Stimulated activated CD4-positive, alpha-beta T cell treated with anti-CD3 and anti-CD28 coated beads, TNF-alpha, amount 100 ng/mL, for 24 hours (primary cell): ENCODE measurements at places on chromosomes 2 and 18.

- no peak for DNase-seq
Measured at GRCh38 chr2:234195516-234195915, 145.0 kb downstream of the SPP2 start.

- DNase-seq = no peak
Measured at GRCh38 chr2:145075454-145076062, 555.6 kb upstream of the ZEB2 start.

- DNase-seq = no peak
Measured at GRCh38 chr18:61093965-61094364, 239.3 kb upstream of the CDH20 start.

DNA sequence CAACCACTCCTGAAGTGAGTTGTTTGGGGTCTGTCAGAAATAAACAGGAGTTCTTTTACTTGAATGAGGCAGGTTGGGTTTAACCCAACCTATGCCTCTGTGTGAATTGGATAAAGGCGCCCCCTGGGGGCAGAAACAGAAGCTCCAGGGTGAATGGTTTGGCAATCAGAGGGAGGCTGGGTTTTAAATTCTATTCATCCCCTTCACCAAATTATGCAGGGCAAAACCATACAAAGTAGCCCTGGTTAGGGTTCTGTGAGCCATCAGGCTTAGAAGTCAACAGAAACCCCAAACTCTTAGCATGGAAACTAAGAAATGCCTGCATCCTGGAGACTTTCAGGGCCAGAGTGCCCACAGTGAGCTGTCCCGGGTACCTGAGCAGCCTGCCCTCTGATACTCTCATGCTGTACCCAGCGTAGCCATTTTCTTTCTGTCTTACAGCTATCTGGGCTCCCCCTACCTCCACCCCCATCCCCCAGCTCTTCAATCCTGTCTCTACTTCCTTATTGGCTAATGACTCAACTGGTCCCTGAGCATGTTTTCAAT lies 241.5 kb downstream of the ICOS start:
- DNase-seq = peak; percentile 68

GRCh38 chr2:234243871-234244565 lies 193.5 kb downstream of the SPP2 start:
- DNase-seq = no peak

DNA sequence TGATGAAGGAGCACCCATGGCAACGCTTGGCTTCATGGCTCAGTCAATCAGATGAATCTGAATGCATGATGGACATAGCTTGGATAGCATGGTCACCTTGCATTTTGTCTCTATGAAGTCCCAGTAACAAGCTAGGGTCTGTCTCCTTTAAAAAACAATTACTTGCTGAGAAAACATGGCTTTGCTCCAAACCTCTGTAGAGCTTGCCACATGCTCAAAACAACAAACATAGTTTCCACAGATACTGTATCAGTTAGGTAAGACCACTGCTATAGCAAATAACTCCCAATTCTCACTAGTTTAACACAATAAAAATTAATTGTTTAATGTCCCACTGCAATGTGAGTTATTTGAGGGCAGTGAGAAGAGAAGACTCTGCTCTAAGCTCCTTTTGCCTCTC lies 401.0 kb downstream of the IRS1 start:
- no peak for DNase-seq

DNA sequence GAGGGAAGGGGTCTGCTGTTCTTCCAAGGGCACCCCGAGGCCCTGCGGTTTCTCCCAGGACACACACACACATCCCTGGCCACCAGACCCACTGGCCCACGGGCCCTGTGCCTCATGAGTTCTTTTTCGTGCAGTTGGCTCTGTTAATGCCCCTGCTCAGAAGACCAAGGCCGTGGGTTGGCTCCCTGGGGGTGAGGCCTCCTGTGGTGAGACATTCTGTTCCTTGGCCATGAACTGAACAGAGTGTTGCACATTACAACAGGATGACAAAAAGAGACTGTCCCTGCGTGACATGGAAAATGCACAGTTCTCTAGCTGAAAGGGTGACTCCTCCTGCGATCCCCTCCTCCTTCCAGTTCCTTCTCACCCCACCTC lies 30.7 kb downstream of the SH2D6 start:
- no peak for DNase-seq

- no peak for DNase-seq
Measured at GRCh38 chr18:41719808-41720207, 235.2 kb upstream of the PIK3C3 start.

DNA sequence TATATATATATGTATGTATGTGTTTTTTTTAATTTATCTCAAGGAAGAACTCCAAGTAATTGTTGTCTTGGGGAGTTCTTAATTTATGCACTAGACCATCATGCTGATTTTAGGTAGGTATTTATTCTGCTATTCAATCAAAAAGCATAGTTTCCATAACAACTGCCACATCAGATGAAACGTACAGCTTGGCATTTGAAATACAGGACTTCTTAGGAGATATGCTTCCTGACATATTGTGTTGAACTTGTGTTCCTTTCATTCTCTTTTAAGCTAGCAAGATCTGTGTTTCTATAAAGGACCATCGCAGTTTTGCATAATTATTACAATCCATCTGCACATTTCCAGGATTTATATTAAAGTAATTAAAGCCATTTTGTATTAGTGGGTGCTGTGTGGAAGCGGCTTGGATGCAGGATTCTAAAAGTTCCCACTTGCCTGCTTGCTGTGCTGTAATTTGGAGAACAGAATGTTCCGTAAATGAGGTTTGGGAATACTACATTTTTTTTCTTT lies 343.5 kb upstream of the FANCL start:
- no peak for DNase-seq

- no peak for DNase-seq
Measured at GRCh38 chr2:151007365-151007764, 254.3 kb downstream of the RBM43 start.

DNA sequence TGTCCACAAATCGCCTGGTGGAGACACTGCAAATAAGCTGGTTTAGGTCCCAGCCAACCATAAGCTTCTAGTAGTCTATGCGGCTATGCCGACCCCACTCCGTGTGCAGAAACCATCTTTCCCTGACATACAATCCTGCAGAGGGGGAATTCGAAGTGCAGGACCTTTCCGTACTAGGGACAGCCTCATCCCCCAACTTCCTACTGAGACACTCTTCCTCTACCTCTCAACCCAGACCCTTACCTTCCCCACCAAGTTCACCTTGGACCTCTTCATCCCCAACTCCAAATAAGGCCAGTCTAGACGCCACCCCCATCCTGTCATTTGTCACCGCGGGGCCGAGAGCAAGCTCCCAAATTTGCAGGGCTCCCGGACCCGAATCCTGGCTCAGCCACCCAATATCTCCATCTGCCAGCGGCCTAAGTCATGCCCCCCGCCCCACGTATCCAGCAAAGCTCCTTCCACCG lies 496 bp downstream of the SUCLG1 start:
- DNase-seq = no peak

DNA sequence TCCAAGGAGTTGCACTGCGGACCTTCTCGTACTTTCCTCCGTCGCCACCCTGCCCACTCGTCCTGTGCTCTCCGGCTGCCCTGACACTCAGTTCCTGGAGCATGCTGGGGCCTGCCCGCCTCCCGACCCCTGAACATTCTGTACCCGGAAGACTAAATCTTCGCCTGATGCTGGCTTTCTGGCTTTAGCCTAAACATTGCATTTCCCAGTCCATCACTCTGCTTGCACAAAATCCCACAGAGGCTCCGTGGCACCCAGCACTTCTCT lies 550 bp upstream of the SFXN5 start:
- DNase-seq = no peak

DNA sequence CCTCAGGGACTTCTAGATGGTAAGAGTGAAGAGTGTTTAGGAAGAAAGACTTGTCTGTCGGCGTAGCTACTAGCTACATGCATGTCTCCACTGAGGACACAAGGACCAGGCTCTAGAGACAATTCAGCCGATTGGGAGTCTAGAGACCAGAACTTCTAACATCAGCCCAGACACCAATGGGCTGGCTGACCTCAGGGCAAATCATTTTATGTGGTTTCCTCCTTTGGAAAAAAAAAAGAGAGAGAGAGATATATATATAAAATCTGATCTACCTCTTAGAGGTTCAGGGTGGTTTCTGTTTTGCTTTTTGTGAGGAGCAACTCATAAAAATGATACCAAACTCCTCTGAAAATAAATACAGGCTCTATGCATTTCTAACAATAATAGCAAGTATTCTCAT lies 212.8 kb downstream of the BCL2 start:
- DNase-seq = no peak

GRCh38 chr2:233980955-233981561 lies 63.9 kb downstream of the TRPM8 start:
- no peak for DNase-seq

GRCh38 chr2:38214209-38214717 lies 138.3 kb upstream of the CYP1B1 start:
- DNase-seq = peak; percentile 1

DNA sequence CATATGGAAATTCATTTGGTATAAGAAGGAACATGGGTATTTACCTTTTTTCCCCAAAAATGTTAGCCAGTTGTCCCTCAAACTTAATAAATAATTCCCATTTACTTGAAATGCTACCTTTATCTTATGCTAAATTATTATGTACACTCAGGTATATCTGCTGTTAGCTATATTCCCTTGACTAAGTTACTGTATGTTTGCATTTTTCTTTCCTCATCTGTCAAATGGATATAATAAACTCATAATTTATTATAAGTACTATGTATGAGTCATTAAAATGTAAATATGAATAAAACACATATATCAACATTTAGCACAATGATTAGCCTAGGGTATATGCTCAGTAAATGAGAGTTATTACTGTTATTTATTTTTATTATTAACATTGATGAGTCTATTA lies 117.4 kb downstream of the PMS1 start:
- no peak for DNase-seq

DNA sequence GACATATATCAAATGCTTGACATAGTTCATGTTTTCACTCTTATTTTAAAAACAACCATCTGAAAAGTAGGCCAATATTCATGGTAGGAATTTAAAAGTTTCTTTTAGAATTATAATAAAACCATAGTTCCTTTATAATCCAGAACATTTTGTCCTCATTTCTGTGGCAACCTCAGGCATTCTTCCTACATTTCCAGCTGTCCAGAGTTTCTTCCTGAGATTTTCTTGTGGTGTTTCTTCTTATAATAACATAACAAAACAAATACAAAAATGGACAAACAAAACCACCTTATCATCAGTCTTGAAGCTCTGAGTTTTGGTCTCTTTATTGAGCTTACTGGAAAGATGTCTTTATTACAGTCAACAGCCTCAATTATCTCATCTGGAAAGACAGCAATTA lies 2028.6 kb upstream of the CELF4 start:
- DNase-seq = no peak

DNA sequence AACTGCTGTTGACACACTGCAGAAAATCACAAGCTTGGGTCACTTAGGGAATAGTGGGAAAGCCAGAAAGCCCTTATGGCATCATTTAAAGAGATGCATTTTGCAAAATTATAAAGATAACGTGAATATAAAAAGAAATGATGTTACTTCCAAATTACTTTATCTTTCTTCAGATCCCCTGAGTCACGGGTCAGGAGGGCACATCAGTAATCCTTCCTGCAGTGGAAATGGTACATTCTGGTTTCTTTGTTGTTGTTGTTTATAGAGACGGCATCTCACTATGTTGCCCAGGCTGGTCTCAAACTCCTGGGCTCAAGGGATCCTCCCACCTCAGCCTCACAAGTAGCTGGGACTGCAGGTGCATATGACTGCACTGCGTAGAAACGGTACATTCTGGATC lies 9.8 kb upstream of the EPG5 start:
- DNase-seq = no peak

- no peak for DNase-seq
Measured at GRCh38 chr2:209368406-209368805, 55.4 kb upstream of the MAP2 start.

GRCh38 chr2:191740016-191740419 lies 62.1 kb downstream of the NABP1 start:
- DNase-seq = peak; percentile 9

GRCh38 chr2:48982887-48983435 lies 171.4 kb downstream of the FSHR start:
- no peak for DNase-seq

DNA sequence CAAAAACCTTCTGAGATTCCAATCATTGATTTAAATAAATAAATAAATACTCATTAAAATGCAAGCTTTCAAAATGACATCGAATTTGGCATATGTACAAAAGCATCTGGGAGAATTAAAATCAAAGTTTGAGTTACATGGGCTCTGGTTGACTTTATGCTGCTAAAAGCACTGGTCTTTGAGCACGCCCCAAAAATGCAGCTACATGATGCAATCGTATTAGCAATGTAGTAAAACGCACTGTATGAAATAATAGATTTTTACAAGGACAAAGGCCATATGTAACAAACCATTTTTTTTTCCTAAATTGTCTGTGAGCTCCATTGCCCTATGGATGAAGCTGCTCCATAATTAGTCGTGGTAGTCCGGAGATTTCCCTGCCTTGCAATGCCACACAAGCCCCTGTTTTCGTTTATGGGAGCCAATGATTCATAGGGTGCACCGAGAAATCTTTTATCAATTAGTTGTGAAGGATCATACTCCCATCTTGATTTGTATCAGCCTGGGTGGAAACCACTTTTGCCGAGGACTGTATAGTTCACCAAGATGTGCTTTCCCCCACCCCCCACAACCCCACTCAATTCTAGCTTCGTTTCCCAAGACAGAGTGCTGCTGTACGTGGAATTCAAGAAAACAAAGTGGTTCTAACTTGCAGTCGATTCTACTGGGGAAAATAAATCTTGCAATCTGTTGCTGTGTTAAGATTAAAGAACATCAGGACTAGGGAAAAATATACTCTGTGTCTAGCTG lies 268.4 kb downstream of the IRS1 start:
- no peak for DNase-seq

GRCh38 chr2:144480285-144480684 lies 39.6 kb downstream of the ZEB2 start:
- DNase-seq = no peak

- no peak for DNase-seq
Measured at GRCh38 chr18:48688961-48689360, 150.1 kb downstream of the CTIF start.

GRCh38 chr2:117851969-117852368 lies 37.5 kb downstream of the DDX18 start:
- no peak for DNase-seq

DNA sequence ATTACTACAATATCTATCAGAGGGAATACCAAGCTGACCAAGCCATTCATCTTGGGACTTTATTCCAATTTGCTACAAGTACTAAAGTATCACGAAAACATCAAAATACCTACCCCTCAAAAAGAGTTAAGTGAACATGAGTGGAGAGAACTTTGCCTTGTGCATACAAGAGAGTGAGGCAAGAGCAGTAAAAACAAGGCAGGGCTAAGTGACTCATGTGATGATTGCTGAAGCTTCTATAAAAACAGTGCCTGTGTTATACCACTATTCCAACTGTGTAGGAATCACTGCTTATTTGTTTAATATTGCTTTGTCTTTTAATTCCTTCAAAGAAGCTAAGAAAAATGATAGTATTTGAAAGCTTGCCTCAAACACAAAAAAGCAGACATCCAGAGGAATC lies 61.2 kb downstream of the FARSB start:
- no peak for DNase-seq
